GM13976 (cell line): ENCODE measurements at places on chromosomes 2 and 18.

DNA sequence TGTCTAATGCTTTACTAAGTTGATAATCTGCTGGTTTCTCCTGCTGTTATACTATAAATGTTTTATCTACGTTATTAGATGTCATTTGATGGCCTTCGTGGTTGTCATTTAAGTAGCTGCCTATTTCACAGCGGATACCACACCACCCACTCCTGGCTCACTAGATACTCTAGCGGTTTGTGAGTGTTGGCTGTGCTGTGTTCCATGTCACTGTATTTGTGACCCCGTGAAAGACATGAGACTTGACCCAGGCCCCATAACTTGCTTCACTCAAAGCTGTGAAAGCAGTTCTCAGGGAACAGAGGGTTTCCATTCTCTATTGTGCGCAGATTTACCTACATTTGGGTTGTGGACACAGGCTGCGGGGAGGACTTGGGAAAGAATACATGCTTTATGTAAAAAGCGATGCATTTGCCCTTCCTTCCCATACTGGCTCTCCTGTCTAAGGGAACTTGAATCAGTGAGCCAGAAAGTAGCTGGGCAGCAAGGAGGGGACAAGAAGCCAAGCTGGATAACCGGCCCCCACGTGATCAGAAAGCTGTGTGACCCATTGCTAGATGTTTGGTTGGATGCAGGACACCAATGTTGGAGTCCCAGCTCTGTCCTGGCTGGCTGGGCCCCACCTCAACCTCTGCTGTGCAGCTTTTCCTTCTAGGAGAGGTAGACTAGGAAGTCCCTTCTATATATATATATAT is 52.2 kb downstream of the PLB1 start:
- no peak for DNase-seq

- DNase-seq = no peak
Observed at GRCh38 chr2:128410035-128410757, 91.5 kb upstream of the HS6ST1 start.

- DNase-seq = no peak
Observed at GRCh38 chr2:228469721-228470120, 288.2 kb upstream of the SPHKAP start.

DNA sequence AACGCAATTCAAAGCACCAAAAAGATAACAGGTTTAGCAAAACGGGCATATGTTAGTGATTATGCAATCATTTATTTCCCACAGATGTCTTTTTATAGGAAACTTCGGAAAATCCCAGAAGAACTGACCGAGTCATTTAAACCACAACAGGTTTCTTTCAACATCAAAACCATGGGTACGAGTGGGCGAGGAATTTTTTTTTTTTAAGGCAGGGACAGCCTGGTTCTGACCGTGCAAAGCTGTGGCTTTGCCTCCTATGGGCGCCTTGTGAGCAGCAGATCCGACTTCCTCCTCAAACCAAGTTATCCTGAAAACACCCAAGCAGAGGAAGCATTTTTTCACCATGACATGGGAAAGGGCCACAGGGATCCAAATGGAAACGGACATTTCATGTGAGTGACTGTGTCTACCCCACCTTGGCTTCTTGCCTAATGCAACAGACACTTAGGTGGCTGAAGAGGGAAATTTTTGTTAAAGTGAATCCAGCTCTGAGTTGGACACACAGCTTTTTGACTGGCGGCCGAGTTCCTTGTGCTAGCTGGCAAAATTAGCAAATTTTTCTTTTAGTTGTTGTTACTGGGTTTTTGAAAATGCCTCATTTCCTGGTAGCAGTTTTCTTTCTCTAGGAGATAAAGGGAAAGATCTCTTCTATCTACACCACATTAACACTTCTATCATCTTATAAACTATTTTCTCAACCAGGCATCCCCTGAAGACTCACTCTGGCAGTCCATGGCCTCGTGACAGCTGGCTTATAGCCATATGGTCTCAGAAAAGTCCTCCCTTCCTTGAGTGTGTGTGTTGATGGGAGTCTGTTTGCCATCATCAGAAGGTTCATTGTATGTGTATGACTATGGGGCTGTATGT is 487.4 kb upstream of the ZEB2 start:
- no peak for DNase-seq

DNA sequence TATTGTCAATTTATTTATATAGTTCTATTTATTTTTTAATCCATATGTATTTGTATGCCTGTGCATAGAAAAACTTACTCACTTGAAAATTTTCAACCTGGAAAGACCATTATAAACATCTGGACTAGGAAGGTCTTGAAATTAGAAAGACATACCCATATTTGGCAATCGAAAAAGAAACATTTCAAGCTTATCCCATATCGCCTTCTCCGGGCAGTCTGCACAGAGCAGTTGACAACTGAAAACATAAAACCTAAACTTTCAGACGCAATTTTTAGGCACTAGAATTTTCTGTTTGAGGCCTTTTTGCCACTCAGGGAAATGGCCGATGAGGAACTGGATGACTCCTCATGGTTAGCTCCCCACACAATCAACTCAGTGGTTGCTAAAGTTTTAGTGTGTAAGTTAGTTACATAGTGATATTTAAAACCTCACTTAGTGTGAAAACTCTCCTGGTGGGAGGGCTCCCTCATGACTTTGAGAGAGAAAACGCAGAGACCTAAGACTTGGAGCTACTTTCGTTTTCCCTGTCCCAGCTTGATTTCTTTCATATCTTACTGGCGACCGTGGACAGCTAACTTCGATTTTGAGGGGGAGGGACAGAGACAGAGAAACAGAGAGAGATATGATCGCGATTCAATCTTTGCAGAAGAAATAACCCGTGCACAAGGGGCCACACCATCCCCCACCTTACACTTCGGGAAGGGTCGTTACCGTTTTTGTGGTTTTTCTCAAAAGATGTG is 3.2 kb upstream of the HOXD12 start:
- no peak for DNase-seq

GRCh38 chr2:65799141-65799854 is 366.9 kb upstream of the SPRED2 start:
- DNase-seq = no peak

DNA sequence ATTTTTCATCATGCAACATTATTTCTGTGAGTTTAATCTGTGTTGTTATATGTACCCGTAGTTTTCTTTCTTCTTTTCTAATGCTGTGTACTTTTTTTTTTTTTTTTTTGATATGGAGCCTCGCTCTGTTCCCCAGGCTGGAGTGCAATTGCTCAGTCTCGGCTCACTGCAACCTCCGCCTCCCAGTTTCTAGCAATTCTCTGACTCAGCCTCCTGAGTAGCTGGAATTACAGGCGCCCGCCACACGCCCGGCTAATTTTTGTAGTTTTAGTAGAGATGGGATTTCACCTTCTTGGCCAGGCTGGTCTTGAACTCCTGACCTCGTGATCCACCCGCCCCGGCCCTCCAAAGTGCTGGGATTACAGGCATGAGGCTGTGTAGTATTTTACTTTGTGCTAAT is 155.4 kb downstream of the GALR1 start:
- DNase-seq = no peak

DNA sequence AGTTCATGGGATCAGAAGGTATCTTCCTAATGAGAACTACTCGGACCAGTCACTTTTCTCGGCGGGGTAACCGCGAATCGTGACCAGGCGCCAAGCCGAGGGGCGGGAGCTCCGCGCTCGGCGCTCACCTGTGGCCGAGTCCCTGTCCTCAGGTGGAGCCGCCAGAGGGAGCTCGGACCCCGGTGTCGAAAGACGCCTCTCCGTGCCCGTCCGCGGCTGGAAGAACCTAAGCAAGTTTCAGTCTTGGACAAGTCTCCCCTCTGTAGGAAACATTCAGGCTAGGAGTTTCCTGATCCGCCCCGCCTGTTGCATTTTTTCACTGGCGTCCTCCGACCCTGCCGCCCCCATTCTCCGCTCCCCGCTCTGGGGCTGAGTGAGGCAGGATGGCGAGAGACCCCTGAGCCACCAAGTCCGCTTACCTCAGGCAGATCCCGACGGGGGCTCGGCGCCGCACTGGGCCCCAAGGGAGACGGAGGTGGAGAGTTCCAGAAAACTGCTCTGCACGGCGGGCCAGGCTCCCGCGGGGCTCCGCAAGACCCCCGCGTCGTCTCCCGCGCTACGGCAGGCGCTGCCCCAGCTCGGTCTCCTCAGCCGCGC is 480 bp downstream of the DSEL start:
- peak; percentile 74 for DNase-seq

DNA sequence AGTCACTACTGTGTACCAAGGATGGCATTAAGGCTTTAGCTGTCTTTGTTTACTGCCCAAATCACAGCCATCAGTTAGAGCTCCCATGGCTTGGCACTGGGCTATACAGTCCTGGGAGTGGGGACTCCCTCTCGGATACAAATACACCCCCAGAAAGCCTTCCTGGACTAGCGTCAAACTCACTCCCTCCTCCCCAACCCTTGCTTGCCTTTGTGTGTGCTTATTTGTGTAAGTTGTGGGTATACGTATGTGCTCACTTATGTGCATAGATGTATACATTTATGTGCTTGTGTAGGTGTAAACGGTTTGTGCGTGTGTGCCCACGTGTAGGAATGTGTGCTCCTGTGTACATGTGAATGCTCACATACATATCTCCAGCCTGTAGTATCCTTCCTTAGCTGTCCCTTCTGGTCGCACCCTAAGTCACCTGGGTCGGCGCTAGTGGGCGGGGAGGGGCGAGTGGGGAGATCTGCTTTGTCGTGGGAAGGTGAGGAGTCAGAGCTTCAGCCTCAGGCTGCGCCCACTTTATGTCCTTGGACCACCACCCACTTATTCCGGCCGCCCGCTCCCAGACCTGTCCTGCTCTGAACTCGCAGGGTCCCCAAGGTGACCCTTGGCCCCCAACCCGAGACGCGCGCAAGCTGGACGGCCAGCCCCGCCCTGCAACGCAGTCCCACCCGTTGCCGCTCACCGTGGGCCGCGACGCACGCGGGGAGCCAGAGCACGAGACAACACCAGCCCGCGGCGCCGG is 461 bp downstream of the PRADC1 start:
- no peak for DNase-seq

DNA sequence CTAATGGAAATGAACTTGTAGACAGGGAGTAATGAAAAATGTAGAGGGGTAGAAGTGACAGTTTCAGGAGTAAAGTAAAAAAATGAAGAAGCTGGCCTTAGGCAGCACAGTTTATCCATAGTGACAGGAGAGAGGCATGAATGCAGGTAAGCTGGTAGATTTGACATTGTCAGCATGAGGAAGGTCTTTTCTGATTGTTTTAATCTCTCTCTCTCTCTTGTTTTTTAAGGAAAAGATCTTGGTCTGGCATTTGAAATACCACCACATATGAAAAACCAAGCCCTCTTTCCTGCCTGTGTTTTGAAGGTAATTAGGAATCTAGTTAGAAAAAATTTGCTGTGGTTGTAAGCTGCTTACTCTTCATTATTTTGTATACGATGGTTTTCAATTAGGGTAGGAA is 14.1 kb downstream of the DDX1 start:
- no peak for DNase-seq

- no peak for DNase-seq
Observed at GRCh38 chr2:234981197-234982095, 29.6 kb downstream of the SH3BP4 start.

- no peak for DNase-seq
Observed at GRCh38 chr2:183001948-183002347, 36.3 kb downstream of the NCKAP1 start.

GRCh38 chr2:176554101-176555048 is 285.1 kb downstream of the MTX2 start:
- peak; percentile 65 for DNase-seq

- no peak for DNase-seq
Observed at GRCh38 chr2:6394276-6394675, 471.4 kb downstream of the CMPK2 start.

DNA sequence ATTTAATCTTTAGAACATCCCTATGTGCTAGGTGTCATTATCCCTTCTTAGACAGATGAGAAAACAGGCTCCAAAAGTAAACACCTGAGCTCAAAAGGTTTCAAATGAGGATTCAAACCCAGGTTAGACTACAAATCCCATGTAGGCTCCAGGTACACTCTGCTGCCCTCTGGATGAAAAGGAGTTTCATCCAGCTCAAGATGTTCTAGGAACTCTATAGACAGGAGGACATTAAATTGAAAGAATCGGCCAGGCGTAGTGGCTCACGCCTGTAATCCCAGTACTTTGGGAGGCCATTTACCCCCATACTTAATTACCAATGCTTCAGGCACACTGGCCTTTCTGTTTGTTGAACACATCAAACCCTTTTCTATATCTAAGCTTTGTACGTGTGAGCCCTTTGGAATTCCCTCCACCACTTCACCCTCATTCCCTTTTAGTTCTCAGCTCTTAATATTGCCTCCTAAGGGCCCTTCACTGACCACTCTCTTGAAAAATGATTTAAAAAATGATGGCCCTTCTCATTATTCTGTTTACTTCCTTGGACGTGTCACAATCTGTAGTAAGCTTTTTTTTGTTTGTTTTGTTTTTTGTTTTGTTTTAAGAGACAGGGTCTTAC is 10.7 kb downstream of the SLC25A12 start:
- no peak for DNase-seq

DNA sequence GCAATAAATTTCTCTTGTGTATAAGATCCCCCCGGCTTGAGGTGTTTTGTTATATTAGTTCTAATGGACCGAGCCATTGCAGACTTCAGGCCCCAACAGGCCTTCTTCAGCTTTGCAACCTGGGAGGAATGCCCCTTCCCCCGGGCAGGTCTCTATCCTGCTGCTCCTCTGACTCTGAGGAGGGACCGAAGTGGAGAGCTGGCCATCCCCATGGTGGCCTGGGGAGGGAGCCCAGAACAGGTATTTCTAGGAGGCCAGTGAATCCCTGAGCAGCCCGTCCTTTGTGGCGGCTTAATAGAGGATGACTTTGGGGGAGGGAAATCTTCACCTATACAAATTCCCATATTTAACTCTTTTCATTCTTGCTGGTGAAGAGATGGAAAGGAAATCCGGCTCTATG is 715.8 kb upstream of the SOX11 start:
- DNase-seq = no peak

DNA sequence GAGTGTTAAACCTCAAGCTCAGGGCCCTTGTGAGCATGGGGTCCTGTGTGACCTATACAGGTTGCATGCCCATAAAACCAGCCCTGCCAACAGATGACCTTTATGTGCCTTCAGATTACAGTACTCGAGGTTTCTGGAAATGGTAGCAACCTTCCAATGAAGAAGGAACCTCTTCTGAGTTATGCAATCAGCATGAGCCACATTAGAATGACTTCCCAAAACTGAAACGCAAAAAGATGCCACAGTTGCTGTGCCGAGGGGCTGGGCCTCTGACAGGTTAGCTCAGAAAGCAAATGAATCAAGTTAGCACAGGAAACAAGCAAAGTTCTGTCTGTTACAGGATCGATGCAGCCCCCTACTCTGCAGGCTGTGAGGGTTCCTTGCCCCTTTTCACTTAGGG is 37.7 kb downstream of the TGFA start:
- DNase-seq = no peak
